T-helper 1 cell (primary cell): ENCODE measurements at places on chromosomes 1 and 21.

DNA sequence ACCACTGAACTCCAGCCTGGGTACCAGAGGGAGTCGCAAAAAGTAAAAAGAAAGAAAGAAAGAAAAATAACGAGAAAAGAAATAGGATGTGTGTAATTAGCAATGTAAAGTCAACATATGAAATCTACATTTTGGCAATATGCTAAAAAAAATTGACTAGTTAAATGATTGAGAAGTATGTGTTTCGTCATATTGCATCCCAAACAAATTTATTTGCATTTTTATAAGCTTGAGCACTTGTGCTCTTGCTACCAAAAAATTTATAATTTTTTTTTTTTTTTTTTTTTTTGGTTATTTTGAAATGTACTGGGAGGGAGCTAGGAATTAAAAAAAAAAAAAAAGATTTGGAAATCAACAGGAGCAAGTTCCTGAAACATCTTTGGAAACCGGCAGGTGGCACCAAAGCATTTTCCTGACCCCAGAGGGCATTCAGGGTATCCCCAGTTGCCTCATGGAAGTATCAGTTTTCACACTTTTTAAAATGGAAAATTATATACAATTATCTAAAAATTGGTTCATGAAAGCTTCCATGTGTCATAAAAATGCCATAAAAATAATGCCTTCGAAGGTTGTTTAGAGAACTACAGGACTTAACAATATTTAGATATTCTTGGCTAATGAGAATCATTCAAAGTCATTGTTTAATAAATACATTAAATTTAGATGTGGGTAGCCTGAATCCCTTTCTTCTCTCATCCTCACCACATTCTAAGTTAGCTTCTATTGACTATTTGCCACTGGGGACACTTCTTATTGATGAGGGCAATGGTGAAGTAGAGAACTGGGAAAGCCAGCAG, 4.8 kb upstream of the HEATR1 start:
- no peak for DNase-seq

DNA sequence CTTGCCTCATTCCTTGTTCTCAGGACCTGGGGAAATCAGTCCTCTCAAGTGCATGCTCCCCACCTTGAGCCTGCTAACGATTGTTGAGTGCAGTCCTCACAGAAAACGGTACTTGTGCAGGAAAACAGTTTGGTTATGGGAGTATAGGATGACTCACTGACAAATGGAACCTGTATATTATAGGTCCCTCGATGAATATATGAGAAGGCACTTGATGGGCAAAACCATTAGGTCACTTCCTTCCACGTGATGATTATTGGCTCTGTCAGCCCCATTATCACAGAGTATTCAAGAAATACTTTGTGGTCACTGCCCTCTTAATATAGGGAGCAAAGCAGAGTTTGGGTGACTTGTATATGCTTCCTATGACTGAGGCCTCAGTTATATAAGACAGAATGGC, 6.2 kb downstream of the CCDC17 start:
- DNase-seq = no peak

- no peak for DNase-seq
Observed at GRCh38 chr1:198161718-198162090, 4.9 kb downstream of the NEK7 start.

GRCh38 chr1:243980471-243980870, 70.6 kb upstream of the ZBTB18 start:
- DNase-seq = no peak
